ENCODE measurements at places on chromosomes 12 and 14. TPM values are rescaled to one million over a fixed set of nuclear protein-coding genes. Genes with fewer than 3 reads are reported as not detected.

Gene C12orf56
- not detected for total RNA-seq

Gene ZFHX2
- total RNA-seq = 0.74 TPM

Gene PMCH
- total RNA-seq = not detected

Gene COX8C
- total RNA-seq = not detected

Gene TAS2R8
- not detected for total RNA-seq

Gene LRRC23
- 7.3 TPM for total RNA-seq

Gene TMEM132D
- total RNA-seq = not detected

Gene IL31
- total RNA-seq = not detected

Gene BDKRB2
- total RNA-seq = 10.6 TPM

Gene SERPINA12
- total RNA-seq = not detected

Gene KRT85
- total RNA-seq = not detected

Gene CLEC1B
- not detected for total RNA-seq

Gene GPR68
- total RNA-seq = 0.36 TPM

Gene NFE2
- 1.6 TPM for total RNA-seq

Gene CLEC9A
- not detected for total RNA-seq

Gene SLC6A15
- 0.95 TPM for total RNA-seq

Gene TAS2R46
- total RNA-seq = 2.9 TPM

Gene THTPA
- total RNA-seq = 19.6 TPM

Gene OSGEP
- 30.9 TPM for total RNA-seq

Gene TMEM30B
- total RNA-seq = 2.6 TPM

Gene DHRS2
- 0.24 TPM for total RNA-seq

Gene MFAP5
- 793 TPM for total RNA-seq

Gene SPATS2
- 8.0 TPM for total RNA-seq
